ENCODE measurements at places on chromosomes 12 and 14. TPM values are rescaled to one million over a fixed set of nuclear protein-coding genes. Genes with fewer than 3 reads are reported as not detected.

Gene SYCP3
- total RNA-seq, result not detected

Gene SLC25A21
- not detected for total RNA-seq

Gene ATG2B
- 44.9 TPM for total RNA-seq

Gene C12orf54
- not detected for total RNA-seq

Gene ARHGEF40
- total RNA-seq, result 87.3 TPM

Gene GRIP1
- total RNA-seq, result 0.84 TPM

Gene FOXM1
- 0.21 TPM for total RNA-seq

Gene KRT6A
- not detected for total RNA-seq

Gene KCNK10
- not detected for total RNA-seq

Gene RHEBL1
- 4.3 TPM for total RNA-seq

Gene CEP290
- total RNA-seq, result 34.3 TPM

Gene PZP
- total RNA-seq, result 0.59 TPM

Gene NOS1
- total RNA-seq, result 6.9 TPM

Gene CD4
- 7.5 TPM for total RNA-seq

Gene NGB
- not detected for total RNA-seq

All from tibial nerve (tissue), 4 donors.